Cardiac muscle cell (in vitro differentiated cells and primary cell): ENCODE measurements at places on chromosomes 3 and 15.

DNA sequence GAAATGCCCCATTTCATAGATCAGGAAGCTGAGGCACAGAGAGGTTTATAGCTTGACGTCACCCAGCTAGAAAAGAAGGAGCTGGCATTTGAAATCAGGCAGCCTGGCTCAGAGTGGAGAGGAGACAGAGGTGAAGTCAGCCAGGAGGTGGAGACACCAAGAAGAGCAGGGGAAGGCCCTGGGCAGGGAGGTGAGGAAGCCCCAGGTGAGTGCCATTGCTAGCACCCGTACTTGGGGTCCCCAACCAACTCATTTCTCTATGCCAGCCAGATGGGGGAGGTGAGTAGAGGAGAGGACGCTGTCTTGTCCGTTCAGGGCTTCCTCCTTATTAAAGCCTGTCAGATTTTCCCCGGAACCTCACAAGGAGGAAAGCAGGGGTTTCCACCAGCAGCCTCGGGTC is 149.6 kb upstream of the TLE3 start:
- DNase-seq: no peak

DNA sequence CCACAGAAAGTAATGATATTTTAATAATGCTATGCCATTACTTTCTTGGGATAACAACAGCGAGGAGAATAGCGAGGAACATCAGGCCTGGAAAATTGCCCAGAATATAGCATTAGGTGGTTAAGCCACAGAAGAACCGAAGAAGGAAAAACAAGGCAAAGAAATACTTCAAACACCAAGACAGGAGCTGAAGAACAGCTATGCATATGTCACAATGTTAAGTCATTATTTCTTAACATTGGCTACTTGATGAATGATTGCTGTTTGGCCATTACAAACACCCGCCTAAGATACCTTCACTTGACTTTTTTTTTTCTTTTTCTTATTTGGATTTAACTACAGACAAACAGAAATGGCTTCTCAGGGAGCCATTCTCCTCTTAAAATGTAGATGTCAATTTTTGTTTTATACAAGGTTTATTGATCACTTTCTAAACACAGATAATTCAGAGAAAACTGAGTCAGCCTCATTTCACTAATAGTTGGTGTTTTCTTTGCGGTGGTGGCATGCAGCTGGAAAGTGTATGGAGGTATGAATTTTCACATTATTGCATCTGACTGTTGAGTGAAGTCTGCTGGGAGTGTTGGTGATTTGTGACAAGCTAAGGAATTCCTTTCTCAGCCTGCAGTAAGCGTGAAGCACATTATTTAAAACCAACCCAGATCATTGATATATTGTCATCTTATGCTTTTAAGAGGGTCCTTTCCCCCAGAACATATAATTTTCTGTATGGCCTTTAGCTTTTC is 705.7 kb upstream of the NR2F2 start:
- no peak for DNase-seq

GRCh38 chr15:99969261-99969920 is 236.2 kb upstream of the LYSMD4 start:
- DNase-seq: no peak

DNA sequence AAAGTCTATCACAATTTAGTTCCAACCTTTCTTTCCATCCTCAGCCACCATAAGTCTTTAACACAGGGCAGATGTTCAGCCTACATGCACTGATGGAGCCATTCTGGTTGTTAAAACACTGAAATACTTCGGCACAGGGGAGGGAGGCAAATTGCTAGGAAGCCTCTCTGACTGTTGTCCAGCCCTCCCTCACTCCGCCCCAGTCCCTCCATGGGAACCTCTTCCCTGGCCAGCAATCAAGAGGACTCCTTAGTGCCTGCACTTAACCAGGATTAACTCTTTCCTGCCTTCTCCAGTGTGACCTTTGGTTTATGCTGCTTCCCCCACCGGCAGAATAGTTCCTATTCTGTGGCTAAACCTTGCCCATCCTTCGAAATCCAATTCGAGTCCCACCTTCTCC is 47.0 kb upstream of the USP3 start:
- peak; percentile 43 for DNase-seq
